Posterior cingulate gyrus (tissue), 11 donors: ENCODE measurements at places on chromosomes 12 and 14.

GRCh38 chr14:52944254-52944653, 6.6 kb downstream of the FERMT2 start:
- DNase-seq, result no peak

- no peak for DNase-seq
Measured at GRCh38 chr12:92446083-92446460, 256.7 kb upstream of the PLEKHG7 start.

DNA sequence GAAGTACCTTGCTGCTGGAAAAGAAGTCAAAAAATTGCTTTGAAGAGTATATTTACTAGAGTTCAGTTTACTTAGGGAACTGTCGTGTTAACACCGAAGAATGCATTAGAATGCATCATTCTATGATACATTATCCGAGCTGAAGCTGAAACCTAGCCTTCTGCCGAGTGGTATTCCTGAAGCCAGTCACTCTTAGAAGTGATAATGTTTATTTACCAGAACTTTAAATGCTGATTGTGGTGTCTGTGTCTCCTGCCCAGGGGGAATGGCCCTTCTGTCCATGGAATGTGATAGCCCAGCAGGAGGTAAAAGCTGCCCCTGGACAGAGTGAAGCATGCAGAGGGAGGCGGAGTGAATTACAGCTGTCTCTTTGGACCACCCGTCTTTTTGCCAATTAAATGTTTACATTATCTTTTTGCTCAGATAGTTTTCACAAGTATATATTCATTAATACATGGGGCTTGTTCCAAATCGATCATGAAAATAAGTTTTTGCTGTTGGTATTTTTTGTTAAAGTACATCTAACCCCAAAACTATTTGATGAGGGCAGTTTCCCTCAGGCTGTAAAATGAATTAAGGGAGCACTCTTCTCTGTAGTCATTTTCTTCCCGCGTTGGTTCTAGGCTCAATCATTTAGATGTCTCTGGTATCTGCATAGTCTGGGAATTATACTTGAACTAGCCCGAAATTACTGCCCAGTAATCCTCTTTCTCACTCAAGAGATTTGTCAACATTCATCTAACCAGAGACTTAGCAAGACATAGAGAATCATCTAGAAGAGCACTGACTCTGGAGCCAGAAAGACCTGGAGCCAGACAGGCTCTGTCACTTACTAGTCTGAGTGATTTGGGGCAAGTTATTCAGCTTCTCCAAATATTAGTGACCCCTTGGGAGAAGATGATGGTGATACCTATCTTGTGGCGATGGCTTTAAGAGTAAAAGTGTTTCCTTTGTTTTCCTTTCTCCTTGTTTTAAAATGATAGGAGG, 147.6 kb downstream of the CRADD start:
- no peak for DNase-seq

GRCh38 chr14:100076133-100076532, 10.9 kb downstream of the EVL start:
- no peak for DNase-seq
